Fibroblast of skin of back (primary cell): ENCODE measurements at places on chromosomes 6 and 20.

DNA sequence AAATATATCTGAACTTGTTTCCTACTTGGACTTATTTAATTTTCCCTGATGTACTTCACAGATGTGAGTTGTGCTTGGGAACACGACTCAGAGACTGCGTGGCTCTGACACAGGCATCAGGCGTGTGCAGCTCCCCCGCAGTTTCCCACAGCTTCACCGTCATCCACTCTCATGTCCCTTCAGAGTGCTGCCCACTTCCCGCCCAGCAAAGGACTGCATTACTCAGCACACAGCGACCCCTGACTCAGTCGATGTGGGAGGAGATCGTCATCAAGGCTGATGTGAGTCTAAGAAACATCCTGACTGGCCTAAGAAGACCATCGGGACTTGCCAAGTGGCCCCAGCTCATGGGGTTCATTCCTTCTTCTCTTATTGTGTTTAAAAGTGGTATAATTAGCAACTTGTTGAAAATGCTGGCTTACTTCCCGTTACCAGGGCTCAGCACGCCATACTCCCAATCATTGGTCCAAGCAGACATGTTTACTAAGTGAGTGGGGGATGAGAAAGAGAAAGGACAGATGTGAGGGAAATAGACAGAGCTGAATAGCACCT, 539.4 kb upstream of the JARID2 start:
- DNase-seq, result peak; percentile 98

GRCh38 chr6:38192011-38192410, 372.5 kb downstream of the ZFAND3 start:
- DNase-seq, result no peak

- peak; percentile 13 for DNase-seq
Measured at GRCh38 chr20:15296422-15296821, 959.0 kb upstream of the FLRT3 start.

DNA sequence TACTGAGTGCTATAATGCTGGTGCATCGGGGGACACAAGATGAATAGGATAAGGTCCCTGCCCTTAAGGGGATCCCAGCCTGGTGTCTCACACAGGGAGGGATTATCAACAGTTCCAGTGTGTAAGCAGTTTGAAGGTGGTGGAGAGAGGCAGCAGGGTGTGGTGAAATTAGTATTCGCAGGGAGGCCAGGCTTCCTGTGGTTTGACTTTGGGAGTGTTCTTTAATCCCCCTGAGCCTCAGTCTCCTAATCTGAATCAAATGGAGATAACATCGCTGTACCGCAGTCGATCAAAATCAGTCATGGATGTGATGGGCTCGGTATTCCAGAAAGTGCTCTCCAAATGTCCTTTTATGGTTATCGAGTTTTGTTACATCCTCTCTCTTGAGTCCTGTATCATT, 288.1 kb upstream of the SUPT3H start:
- DNase-seq, result no peak

- peak; percentile 77 for DNase-seq
Measured at GRCh38 chr6:158231551-158232315, 63.6 kb downstream of the GTF2H5 start.

DNA sequence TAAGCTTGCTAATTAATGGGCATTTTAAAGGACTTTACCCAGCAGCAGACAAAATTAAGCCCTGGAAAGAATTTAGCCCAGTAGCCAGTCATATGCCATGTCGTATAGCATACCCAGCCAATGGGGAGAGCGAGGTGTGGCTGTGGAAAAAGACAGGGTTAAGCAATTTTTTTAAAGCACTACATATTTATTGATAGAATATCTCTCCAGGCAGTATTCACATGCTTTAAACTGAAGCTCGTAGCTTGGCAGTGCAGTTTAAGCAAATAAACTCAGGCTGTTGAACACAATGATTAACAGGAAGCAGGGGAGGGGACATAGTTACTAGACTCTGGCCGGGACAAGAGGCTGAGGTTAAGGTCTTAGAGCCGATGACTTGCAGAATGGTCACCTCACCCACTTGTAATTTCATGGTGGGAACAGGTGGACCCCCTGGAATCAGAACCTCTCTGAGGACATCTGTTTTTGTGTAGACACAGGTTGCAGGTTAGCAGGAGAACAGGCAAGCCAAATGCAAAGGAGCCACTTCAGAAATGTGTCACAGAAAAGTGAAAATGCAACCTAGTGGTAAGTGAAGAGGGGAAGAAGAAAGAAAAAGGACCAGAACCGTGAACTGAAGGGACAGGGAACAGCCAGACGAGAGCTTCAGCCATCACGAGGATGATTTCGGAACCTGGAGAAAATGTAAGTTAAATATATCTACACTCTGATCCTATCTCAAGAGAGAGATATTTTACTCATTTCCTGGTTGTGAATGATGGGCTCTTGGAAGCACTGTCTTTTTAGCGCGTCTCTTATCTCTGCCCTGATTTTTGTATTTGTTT, 7.2 kb downstream of the GCNT2 start:
- no peak for DNase-seq

DNA sequence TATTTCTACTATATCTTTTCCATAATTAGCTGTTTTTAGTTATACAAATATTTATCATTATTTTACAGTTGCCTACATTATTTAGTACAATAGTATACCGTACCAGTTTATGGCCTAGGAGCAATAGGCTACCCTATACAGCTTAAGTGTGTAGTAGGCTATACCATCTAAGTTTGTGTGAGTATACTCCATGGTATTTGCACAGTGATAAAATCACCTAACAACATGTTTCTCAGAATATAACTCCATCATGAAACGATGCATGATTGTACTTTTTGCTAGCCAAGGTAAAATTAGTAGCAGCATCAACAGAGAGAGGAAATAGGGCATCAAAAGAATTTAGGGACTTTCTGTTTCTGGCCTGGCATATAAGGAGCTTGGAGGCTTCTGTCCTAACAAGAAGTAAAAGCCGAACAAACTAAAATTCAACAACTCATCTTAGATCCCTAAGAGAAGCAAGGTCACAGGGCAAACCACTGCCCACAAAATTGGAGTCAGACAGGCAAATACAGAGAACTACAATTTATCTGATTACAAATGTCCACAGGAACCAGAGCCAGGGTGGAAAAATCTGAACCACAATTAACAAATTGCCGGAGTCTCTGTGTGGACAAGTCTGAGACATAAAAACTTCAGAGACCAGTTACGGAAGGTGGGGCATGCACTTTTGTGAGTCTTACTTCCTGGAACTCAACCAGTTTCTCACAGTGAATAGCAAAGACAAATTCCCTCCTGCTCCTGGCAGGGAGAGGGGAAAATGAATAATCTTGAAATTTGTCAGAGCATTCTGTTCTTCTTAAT, 671.4 kb downstream of the RFPL4B start:
- peak; percentile 67 for DNase-seq

DNA sequence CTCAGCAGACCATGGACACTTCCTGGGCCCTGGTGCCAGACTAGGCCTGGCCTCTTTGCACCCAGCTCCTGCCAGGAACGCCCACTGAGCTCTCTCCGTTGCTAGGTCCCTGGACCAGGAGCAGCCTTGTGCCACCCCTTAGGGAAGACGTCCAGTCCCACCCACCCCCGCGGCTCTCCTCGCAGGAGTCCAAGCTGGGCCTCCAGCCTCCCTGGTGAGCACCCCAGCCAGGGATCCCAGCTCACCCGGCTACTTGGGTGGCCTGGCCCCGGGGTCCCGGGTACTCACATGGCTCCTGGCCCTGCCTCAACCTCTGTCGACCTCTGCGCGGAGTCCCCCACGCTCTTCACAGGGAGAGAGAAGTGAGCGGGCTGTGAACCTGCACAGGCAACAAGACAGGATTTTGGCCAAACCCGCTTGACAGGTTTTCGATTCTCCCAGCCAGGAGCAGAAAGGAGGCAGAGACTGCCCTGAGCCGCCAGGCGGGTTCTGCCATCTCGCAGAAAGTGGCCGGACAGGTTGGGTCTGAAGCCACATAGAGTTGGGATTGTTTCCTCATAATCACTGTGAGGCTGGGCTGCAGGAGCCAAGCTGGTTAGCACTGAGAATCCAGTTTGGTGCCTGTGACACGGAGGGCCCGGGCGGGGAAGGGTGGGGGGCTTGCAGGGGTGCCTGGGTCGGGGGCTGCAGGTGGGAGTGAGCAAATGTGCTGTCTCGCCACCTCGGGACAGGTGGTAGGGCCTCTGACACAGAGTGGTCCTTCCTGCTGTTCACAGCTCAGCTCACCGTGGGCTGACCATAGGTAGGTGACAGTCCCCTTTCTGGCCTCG, at the start of gene RBBP8NL:
Gene RBBP8NL (minus strand): TSS at position 368 of the 830 bp plus-strand sequence. CDS start 7,892 bp downstream, outside the sequence.
- no peak for DNase-seq

DNA sequence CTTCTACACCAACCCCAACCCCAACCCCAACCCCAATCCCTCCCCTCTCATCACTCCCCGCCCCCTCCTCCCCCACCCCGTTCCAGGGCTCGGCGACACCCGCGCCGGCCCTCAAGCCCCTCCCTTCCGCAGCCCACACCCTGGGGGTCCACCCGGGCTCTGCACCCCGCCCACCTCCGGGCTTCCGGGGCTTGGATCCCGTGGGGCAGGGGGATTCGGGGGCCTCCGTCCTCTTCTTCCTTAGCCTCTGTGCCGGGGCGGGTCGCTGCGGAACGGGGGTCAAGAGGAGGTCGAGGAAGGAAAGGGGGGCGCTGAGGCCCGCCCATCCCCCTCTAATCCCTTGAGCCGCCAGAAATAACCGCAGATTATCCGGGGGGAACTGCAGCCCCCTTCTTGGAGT, 690 bp downstream of the TULP1 start:
- DNase-seq, result no peak

DNA sequence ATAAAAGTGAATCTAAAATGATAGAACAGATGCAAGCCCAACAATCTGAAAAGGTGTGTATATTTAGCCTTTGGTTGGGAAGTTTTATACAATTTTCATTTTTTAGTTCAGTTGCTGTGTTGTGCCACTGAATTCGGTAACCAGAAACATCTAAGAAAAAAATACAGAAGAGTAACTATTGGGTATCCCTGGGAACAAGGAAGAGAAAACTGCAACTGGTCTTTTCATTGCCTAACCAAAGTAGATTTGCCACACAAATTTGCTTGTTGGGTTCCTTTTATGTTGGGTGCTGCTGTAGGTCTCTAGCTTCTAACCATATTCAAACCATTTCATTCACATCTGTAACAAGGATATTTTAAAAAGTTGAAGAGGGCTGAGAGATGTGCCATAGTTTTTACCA, 2.8 kb upstream of the TMEM30A start:
- DNase-seq, result no peak

- DNase-seq, result peak; percentile 91
Measured at GRCh38 chr20:54477191-54477955, 2.0 kb downstream of the DOK5 start.

DNA sequence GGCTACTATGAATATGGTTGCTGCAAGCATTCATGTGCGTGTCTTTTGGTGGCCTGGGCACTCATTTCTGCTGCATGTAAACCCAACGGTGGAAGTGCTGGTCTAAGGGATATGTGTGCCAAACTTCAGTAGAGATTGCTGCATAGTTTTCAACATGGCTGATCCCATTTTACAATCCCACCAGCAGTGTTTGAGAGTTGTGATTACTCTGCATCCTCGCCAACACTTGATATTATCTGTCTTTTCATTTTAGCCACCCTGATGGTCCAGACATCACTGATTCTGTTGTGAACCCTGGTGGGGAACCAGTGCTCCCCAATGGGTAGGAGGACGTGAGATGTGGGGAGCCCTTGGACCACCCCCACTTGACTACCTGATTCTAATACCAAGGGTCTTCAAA, 27.5 kb downstream of the PACSIN1 start:
- DNase-seq, result no peak

DNA sequence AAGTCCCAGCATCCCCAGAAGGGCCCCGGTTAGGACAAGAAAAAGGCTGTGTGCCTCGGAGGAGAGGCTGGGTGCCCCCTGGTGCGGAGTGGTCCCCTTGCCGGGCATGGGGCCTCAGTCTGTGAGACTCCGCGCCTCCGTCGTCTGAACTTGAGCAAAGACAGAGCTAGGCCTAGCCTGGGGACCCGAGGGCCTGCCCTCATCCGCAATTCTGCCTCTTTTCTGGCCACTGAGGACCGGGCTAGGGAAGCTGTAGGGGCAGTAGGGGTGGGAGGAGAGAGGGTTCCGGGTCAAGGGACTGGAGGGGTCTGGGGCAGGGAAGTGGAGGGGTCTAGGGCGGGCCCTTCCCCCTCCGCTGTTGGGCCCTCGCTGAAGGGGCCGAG, 550 bp upstream of the HSPA12B start:
- no peak for DNase-seq

DNA sequence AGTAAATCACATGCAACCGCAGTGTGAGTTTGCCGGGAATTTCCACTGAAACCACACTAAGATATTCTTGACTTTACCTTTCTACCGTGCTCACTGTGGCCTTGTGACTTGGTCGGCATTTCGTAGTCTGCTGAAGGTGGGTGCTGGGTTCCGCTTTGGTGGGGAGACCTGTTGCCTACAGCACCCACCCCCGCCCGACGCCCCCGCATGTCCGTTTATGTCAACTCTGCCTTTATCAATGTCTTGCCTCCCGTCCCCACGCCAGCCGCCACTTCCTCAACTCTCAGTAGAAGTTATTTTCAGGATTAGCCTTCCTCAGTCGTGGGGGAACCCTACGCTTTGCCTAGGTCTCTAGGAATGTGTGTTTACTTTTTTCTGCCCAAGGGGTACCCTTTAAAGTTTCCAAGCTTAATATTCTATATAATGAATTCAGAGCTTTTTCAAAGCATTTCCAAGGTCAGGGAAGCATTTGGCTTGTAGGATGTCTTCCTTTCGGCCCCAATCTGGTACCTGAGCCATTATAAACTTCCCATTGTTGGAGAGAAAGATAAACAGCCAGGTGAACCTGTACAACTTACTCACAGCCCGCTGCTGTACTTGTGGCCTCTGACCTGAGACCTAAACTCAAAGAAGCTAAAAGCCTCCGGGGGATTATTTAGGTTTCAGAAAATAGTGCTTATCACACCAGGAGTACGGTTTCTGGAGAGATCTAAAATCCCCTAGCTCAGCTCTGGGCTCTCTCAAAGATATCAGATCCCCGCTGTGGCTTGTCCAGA, 54.2 kb downstream of the TBC1D7 start:
- DNase-seq, result no peak

- DNase-seq, result no peak
Measured at GRCh38 chr6:116286773-116287358, 7.1 kb upstream of the TSPYL1 start.

- DNase-seq, result no peak
Measured at GRCh38 chr6:81962198-81962597, 209.7 kb upstream of the TENT5A start.

- no peak for DNase-seq
Measured at GRCh38 chr6:94350833-94351232, 931.5 kb upstream of the EPHA7 start.

GRCh38 chr6:128206610-128207426, 306.0 kb upstream of the THEMIS start:
- DNase-seq, result no peak

GRCh38 chr6:28771401-28772267, 152.2 kb downstream of the TRIM27 start:
- no peak for DNase-seq
